NCI-H1694 (cell line): ENCODE measurements at places on chromosomes 12 and 14.
A peak's percentile ranks its signal among the peaks of the same experiment; 100 is the strongest.

DNA sequence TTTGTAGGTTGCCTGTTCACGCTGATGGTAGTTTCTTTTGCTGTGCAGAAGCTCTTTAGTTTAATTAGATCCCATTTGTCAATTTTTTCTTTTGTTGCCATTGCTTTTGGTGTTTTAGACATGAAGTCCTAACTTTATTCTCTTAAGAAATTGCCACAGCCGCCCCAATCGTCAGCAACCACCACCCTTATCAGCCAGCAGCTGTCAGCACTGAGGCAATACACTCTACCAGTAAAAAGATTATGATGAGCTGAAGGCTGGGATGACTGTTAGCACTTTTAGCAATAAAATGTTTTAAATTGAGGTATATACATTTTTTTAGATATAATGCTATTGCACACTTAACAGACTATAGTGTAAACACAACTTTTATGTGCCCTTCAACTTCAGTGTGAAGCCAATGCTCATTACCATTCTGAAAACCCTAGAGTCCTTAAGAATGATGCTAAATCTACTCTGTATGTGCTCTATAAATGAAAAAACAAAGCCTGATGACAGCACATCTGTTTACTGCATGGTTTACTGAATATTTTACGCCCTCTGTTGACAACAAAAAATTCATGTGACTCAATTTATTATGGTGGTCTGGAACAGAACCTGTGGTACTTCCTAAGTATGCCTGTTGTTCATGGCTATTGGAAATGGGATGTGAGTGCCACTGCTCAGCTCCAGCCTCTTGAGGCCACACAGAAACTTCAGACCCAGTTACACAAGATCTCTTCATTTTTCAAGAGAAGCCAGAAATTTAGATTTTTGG, 197.4 kb downstream of the DUSP6 start:
- DNase-seq: no peak

DNA sequence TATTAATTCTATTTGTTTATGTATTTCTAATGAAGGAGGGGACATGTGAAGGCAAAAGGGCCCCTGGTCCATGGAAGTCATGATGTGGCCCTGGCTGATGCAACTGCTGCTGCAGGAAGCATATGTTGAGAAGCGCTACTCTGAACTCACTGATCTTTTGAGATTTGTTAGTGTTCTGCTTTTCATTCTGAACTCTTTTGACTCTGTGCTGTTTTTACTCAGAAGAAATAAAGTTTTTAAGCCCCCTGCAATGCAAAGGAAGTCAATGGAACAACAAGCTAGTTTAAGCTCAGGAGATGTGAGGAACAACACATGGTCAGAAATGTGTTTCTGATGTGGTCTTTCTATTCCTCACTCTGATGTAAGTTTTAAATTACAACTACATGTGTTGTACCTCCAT, 88.9 kb upstream of the BTG1 start:
- DNase-seq: no peak

DNA sequence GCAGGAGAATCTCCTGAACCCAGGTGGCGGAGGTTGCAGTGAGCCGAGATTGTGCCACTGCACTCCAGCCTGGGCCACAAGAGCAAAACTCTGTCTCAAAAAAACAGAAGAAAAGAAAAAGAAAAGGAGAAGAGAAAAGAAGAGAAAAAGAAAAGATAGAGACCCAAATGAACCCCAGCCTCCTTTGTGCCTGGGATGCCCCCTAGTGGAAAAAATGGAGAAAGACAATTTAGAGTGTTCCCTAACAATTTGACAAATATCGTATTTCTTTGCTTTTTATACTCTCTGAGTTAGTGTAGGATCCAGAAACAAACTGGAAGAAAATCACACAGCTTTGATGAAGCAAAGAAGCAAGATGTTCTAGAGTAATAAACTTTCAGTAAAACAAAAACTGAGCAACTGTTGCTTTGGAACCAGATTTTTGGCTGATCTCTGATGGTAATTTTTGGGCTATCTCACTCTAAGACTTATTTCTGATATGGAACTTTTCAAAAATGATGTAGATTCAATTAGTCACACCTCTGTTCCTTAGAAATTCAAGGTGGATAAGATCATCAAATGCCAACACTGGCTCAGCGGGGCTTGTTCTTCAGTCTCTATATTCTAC, 18.6 kb upstream of the PRKAB1 start:
- DNase-seq: no peak

DNA sequence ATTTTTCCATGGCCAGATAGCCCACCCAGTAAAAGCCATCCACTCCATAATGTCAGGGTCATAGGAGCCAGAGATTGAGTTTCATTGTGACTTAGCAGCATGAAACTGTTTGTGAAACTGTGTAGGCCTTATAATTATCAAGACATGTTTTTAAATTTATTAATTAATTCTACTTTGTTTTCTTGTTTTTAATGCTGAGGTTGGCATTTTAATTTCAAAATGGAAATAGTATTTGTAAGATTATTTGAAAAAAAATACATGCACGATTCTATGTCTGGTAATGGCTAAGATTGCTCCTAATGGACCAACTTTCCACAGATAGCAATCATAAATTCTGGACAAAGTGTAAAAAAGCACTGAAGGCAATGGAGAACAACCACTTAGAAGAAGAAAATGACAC, 67.1 kb downstream of the GPR137C start:
- DNase-seq: no peak

DNA sequence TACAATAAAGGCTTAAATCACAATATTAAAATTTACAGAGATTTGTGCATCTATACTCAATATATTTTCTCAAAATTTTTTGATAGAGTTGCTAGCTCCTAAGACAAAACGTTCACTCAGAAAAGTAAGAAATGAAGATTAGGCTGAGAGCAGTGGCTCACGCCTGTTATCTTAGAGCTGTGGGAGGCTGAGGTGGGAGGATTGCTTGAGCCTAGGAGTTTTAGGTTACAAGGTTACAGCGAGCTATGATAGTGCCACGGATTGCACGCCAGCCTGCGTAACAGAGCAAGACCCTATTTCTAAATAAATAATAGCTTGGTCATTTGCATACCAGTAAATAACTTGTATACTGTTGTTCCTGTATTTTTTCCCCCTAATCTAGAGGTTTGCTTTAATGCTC, 35.0 kb upstream of the CFL2 start:
- no peak for DNase-seq

DNA sequence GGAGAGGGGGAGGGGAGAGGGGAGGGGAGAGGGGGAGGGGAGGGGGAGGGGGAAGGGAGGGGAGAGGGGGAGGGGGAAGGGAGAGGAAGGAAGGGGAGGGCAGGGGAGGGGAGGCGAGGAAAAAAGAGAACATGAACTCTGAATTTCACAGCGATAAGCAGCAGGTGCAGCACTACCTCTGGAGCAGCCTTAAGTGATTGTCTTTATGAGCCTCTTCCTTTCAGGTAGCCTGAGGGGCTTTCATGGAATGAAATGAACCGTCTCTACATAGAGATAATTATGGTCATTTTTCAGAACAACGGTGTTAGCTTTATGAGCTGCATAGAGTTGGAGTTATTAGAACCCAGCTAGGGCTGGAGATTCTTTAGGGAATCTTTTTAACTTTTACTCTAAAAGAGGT, 18.1 kb upstream of the PTCSC3 start:
- no peak for DNase-seq

GRCh38 chr12:1073652-1074051, 82.6 kb downstream of the ERC1 start:
- no peak for DNase-seq

DNA sequence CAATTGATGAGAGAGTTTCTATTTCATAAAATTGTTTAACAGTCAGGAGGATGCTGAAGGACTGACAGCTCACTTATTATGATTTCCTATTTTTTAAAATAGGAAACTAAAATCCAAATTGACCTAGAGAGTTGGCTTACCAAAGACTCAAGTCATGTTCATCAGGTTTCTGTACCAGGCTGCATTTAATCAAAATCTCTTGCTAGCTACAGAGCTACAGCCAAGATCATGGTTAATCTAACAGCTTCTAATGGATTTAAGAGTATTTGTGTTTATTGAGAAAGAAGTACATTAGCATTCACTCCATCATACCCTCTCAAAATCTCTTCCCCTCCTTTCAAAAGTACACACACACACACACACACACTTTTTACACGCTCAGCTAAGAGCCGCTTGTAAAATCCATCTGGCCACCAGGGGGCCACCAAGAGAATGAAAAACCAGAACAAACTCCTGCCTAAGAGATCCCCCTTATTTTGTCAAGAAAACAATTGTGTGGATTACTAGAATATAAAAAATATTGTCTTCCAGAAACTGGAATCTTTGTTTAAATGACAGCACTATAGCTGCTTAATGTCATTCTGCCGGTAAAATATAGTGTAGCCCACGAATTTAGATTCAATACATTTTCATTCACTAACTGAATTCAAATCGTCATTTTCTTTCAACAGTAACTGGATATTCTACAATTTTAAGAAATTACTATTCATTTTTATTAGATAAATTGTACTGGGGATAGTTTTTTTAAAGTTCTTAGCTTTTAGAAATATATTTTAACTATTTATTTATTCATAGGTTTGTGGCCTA, 334.0 kb downstream of the BTG1 start:
- DNase-seq: peak; percentile 5

- DNase-seq: no peak
Measured at GRCh38 chr14:80264702-80265101, 53.4 kb upstream of the DIO2 start.

GRCh38 chr14:100078997-100079725, 13.9 kb downstream of the EVL start:
- peak; percentile 96 for DNase-seq

DNA sequence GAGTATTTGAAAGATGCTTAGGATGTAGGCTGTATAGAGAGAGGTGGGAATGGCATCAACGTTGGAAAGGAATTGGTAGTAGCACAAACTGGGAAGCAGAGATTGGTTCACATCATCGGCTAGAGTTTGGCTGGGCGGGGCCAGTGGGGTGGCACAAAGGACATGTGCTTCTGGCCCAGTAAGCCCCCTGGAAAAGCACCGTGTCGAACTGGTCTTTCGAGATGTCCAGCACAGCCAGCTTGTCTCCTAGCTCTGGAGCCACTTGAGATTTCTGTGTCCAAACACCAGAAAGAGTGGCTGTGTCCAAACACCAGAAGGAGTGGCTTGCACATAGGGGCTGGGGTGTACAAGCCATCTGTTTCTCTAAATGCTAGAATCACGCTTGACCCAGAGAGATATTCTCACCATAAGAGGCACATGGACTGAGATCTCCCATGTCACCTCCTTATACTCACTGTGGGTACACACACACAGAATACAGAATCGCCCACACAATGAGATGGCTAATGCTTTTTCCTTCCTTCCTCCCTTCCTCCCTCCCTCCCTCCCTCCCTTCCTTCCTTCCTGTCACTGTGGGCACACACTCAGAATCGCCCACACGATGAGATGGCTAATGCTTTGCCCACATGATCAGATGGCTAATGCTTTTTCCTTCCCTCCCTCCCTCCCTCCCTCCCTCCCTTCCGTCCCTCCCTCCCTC, 41.8 kb upstream of the KCNK13 start:
- DNase-seq: no peak

DNA sequence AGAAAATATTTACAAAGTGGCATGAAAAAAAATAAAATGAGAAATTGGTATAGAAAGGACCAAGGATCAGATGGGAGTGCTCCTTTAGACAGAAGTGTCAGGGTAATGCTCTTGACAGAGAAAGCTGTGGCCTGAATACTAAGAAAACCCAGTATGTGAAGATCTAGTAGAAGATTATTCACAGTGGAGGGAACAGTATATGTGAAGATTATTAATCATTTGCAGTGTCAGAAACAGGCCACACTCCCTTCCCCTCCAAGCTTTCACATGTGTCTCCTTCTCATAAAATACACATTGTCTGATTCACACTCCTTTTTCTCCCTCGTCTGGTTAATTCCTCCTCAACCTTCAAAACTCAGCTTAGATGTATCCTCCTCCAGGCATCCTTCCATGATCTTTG, 41.3 kb downstream of the CAPS2 start:
- no peak for DNase-seq

GRCh38 chr14:68939893-68940613, 39.0 kb downstream of the ACTN1 start:
- no peak for DNase-seq

GRCh38 chr14:52660325-52660724, 35.0 kb downstream of the ERO1A start:
- no peak for DNase-seq

GRCh38 chr12:120925740-120926563, 21.8 kb upstream of the SPPL3 start:
- no peak for DNase-seq

GRCh38 chr14:54967496-54967895, 59.4 kb downstream of the WDHD1 start:
- DNase-seq: no peak

DNA sequence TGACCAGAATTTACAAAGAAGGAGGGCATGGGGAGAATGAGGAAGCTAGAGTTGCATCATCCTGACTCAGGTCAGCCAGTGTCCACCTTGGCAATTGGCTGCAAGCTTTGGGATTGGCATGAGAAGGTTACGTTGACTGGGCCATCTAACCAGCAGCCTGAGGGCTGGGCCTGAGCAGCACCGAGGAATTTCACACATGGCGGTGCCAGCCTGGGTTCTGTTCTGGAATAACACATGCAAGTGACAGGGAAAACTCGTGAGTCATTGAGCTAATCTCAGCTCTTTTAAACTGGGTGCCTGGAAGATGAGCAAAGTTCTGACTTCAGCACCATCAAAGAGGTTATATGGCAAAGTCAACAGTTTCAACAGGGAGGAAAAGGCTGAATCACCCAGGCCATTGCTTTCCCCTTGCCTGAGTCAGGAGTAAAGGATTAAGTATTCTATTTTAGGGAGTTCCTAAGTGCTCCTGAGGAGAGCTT, 543.2 kb upstream of the TBX3 start:
- DNase-seq: no peak

DNA sequence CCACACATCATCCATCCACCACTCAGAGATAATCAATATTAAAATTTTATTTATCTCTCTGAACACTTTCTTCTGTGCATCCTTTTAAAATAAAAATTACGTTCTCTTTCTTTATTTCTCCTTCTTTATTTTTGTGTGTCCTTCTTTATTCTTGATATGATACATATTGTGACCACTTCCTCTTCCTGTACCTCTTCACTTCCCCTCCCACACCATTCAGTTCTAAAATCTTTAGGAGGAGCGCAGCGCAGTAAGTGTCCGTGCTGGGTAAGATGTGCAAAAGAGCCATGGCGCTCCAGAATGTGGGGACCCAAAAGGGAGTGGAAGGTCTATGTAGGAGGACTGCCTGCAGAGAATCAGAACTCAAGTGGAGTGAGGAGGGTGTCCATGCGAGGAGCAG, 256.7 kb downstream of the ITPR2 start:
- no peak for DNase-seq

DNA sequence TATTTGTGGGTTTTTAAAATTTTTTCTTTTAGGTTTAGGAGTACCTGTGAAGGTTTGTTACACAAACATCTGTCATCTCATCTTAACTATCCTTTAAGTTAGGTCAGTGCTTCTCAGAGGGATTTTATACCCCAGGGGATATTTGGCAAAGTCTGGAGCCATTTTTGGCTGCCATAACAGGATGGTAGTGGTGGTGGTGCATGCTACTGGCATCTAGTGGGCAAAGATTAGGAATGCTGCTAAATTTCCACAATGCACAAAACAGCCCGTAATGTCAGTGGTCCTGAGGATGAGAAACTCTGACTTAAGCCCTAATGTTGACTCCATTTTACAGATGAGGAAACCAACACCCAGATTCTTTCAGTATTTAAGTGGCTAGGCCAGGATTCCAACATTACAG, 85.2 kb upstream of the MYF6 start:
- DNase-seq: no peak

- DNase-seq: no peak
Measured at GRCh38 chr14:47235619-47236018, 439.8 kb downstream of the MDGA2 start.
